ENCODE measurements at places on chromosomes 3 and 15.
A peak's percentile ranks its signal among the peaks of the same experiment; 100 is the strongest.

GRCh38 chr3:87207460-87207859 lies 19.6 kb upstream of the CHMP2B start:
- no peak overlapping the region for H3K27ac ChIP-seq
- H3K27me3 ChIP-seq, result peaks cover 13% of the 10 kb centered on the region
- no peak for DNase-seq
- H3K4me3 ChIP-seq, result no peak overlapping the region

GRCh38 chr3:125280668-125281361 lies 68.3 kb upstream of the SLC12A8 start:
- no peaks in the 10 kb centered on the region for H3K27me3 ChIP-seq
- DNase-seq, result no peak
- no peak overlapping the region for H3K27ac ChIP-seq
- peaks cover 18% of the 10 kb centered on the region for H3K36me3 ChIP-seq
- H3K4me1 ChIP-seq, result no peaks in the 10 kb centered on the region

DNA sequence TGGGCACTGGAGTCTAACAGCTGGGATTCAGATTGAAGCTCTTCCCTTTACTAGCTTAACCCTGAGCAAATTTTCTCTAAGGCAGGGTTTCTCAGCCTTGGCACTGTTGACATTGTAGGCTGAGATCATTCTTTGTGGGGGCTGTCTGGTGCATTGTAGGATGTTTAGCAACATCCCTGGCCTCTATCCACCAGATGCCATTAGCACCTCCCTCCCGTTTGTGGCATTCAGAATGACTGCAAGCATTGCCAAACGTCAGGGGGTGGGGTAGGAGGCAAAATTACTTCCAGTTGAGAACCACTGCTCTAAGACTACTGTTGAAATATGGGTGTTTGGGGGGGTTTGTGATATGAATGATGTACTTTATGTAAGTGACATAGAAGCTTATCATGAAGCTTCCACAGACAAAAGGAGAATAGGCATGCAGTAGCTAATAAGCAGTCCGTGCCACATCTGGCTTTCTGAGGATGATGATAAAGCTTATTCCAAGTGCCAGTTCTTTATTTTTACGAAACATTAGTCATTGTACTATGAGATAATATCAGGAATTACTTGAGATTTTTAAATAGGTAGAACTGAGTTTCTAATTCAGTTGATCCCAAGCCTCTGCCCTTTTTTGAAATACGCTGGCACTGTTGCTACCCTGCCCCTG lies 39.3 kb downstream of the NKIRAS1 start:
- no peak for DNase-seq
- H3K4me3 ChIP-seq, result no peak overlapping the region
- H3K4me1 ChIP-seq, result no peaks in the 10 kb centered on the region
- no peak overlapping the region for H3K27ac ChIP-seq
- no peaks in the 10 kb centered on the region for H3K27me3 ChIP-seq

- H3K4me1 ChIP-seq, result no peaks in the 10 kb centered on the region
- no peak for DNase-seq
- peaks cover 3% of the 10 kb centered on the region for H3K36me3 ChIP-seq
- no peaks in the 10 kb centered on the region for H3K27me3 ChIP-seq
- H3K27ac ChIP-seq, result no peak overlapping the region
Observed at GRCh38 chr3:143484846-143485512, 363.3 kb downstream of the SLC9A9 start.

DNA sequence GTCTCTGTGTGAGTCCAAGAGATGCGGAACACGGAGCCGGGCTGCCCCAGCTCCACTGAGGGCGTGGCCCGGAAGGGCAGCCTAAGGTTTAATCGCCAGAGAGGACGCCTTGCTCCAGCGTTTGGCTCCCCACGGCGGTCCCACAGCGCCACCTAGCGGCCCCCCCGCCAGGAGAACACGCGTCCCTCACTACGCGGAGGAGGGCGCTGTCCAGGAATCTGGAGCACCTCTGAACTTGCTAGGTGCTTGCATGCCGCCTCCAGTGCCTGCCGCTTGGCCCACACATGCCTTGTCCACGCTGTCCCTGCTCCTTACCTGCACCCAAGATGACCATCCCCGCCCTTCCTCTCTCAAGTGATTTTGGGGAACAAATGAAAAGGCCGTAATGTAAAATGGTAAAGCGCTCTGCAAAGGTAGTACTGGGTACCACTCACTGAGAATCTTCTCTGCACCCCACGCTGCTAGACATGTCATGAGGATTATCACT lies 14.4 kb upstream of the MRPS22 start:
- peaks cover 20% of the 10 kb centered on the region for H3K27me3 ChIP-seq
- peak overlapping the region; percentile 23 for H3K4me3 ChIP-seq
- H3K27ac ChIP-seq, result no peak overlapping the region
- H3K36me3 ChIP-seq, result no peaks in the 10 kb centered on the region

DNA sequence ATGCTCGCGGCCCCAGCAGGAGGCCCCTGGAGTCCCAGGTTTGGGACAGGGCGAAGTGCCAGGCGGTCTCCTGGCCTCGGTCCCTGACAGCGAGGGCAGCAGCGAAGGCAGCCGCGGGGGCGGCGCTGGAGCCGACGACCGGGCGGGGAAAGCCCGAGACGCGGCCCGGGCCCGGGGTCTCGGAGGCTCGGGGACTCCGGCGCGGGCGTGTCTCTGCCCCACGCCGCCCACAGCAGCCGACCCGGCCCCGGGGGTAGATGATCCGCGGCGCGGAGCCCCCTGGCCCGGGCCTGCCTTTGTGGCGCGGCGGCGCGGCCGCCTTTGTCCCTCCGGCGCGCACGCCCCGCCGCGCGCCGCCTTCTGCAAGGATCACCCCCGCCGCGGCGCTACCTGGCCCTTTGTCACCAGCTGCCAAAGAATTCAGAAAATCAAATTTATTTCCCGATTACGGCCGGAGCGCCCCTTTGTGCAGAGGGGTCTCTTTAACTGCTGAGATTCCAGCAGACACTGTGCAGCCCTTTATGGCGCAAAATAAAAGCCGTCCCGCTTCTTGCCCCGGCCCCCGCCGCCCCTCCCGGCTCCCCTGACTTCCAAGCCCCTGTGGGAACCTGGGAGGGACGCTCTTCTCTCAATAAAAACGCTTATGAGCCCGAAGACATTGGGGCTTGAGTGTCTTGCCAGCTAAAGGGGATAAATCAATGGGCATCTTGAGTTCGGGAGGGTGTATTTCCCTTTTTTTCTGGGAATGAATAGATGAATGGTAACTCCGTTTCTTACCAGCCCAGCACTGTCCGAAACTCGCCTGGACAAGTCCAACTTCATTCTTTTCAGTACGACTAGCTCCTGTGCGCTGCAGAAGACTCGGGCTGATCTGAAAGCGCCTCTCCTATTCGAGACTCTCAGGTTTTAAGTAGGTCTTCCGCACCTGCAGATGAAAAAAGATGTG lies 68.4 kb downstream of the HES1 start:
- peak overlapping the region; percentile 50 for H3K4me3 ChIP-seq
- H3K4me1 ChIP-seq, result peaks cover 11% of the 10 kb centered on the region
- H3K36me3 ChIP-seq, result no peaks in the 10 kb centered on the region
- no peak for DNase-seq

GRCh38 chr3:156547637-156548036 lies 7.3 kb downstream of the SSR3 start:
- DNase-seq, result no peak
- peaks cover 11% of the 10 kb centered on the region for H3K4me1 ChIP-seq
- H3K4me3 ChIP-seq, result no peak overlapping the region
- no peaks in the 10 kb centered on the region for H3K27me3 ChIP-seq
- no peak overlapping the region for H3K27ac ChIP-seq

GRCh38 chr3:98986073-98986472 lies 84.6 kb upstream of the DCBLD2 start:
- no peaks in the 10 kb centered on the region for H3K4me1 ChIP-seq
- H3K36me3 ChIP-seq, result no peaks in the 10 kb centered on the region
- H3K27me3 ChIP-seq, result no peaks in the 10 kb centered on the region
- no peak for DNase-seq

- H3K27ac ChIP-seq, result peak overlapping the region; percentile 93
- peak; percentile 53 for DNase-seq
- H3K4me1 ChIP-seq, result peaks cover 65% of the 10 kb centered on the region
- H3K4me3 ChIP-seq, result peak overlapping the region; percentile 72
- no peaks in the 10 kb centered on the region for H3K27me3 ChIP-seq
- no peaks in the 10 kb centered on the region for H3K36me3 ChIP-seq
Observed at GRCh38 chr3:195907684-195907933, 742 bp downstream of the TNK2 start.

DNA sequence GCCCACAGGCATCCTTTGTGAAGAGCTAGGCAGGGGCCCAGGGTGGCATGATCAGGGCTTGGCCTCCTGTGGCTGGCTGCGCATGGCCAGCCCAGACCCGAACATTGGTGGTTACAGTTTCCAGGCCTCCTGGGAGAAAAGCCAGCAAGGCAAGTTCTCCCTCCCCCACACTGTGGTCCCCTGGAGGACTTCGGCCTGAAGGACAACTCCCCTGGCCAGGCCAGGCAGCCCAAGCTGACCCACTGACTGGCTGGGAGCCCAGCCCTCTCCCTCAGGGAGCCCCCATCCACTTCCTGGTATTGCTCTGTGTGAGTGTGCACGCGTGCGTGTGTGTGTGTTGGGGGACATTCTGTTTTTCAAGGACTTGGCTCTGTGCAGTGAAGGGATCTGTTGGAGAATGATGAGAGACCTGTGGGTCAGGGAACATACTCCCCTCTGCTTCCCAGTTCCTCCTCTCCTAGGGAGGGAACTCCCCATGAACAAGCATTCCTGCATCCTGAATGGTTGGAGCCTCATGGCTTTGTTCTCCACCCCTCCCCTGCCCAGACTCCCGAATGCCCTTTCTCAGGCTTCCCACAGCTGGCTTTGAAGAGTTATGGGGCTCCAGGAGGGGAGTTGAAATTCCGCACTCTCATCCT lies 29.5 kb downstream of the CORO2B start:
- no peaks in the 10 kb centered on the region for H3K36me3 ChIP-seq
- no peak overlapping the region for H3K27ac ChIP-seq
- no peaks in the 10 kb centered on the region for H3K27me3 ChIP-seq

DNA sequence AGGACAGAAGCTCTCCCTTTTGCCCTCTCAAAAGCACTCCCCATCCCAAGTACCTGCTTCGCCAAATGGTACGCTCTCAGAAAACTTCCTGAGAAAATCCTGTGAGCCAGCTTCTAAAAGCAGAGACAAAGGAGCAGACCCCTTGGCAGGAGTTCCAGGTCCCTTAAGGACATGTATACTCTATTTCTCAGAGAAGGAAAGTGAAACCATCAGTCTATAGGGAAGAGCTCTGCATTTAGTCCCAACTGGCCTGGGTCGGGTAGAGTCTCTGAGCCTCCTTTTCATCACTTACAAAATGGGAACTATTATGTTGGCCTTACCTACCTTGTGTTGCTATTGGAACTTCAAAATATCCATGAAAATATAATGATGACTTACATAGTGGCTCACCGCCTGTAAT lies 19.7 kb downstream of the DAPK2 start:
- no peaks in the 10 kb centered on the region for H3K27me3 ChIP-seq
- no peaks in the 10 kb centered on the region for H3K36me3 ChIP-seq
- H3K4me3 ChIP-seq, result no peak overlapping the region
- H3K27ac ChIP-seq, result no peak overlapping the region
- no peak for DNase-seq
- no peaks in the 10 kb centered on the region for H3K4me1 ChIP-seq

DNA sequence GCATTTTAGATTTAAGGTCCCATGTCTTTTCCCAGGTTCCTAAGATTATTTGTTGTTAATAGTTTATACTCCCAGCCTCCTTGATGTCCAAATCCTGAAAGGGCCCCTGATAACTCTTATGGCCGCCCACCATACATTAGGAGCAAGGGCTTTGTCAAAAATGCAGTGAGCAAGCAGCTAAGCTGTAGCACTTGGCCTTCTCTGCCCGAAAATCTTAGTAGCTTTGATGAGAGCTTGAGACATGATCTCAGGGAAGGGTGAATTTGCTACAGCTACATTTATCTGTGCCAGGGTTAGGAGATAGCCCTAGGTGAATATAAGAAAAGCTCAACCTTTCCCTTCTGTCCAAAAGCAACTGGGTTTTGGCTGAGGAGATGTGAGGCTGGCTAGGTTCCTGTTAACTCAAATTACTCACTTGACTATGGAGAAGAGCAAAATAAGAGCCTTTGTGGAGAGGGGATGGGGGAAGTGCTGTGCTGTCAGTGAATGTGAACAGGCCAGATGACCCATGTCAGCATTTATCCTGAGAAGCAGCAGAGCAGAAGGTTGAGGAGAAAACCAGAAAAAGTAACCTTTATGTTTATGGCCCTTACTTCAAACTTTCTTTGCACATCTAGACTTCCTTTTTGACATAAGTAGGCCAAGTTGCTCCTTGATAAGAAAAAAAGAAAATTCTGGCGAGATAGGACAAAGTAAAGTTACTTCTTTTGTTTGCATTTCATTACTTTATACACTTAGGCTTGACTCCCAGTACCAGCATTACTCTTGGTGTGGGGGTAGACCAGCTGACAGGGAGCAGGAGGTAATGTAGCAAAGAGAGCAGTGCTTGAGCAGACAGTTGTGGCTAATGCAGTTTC lies 21.1 kb downstream of the MAPK6 start:
- no peaks in the 10 kb centered on the region for H3K27me3 ChIP-seq
- H3K36me3 ChIP-seq, result no peaks in the 10 kb centered on the region
- no peak overlapping the region for H3K27ac ChIP-seq

DNA sequence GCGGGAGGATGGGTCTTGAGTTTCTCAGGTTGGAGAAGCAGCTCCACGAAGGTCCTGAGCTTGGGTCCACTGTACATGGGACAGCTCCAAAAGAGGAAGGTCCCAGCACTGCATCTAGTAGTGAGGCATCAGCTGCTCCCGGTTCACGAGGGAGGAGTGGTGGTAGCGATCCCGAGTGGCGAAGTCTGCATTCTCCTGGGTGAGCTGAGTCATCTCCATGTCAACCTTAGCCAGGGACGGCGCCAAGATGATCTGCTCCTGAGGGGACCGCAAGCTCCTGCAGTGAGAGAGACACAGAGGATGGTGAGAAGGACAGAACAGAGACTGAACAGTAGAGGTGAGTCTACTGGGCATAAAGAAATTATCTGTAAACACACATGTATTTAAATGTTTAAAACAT lies 28.0 kb upstream of the HEG1 start:
- no peaks in the 10 kb centered on the region for H3K36me3 ChIP-seq
- no peak overlapping the region for H3K27ac ChIP-seq
- DNase-seq, result no peak
- no peak overlapping the region for H3K4me3 ChIP-seq

GRCh38 chr15:92848852-92849598 lies 51.1 kb upstream of the CHD2 start:
- peak overlapping the region; percentile 37 for H3K27ac ChIP-seq
- peak; percentile 75 for DNase-seq
- peak overlapping the region; percentile 6 for H3K4me3 ChIP-seq
- peaks cover 52% of the 10 kb centered on the region for H3K4me1 ChIP-seq
- H3K27me3 ChIP-seq, result no peaks in the 10 kb centered on the region

DNA sequence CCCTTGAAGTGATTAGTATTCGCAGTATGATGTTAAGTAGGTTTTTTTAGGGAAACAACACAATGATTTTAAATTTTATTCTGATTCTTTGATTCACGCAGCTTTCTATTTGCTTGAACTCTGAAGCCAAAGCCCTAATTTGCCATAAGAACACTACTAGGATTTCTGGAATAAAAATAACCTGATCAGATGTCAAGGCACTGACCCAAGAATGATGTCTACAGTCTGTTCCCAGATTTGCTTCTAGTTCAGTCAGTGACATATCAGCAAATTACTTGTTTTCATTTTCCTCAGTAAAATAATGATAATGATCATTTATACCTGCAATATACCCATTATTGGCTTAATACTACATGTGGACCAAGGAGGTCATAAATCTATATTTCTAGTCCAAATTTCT lies 179.5 kb upstream of the EIF1B start:
- no peak overlapping the region for H3K27ac ChIP-seq
- H3K4me1 ChIP-seq, result no peaks in the 10 kb centered on the region
- H3K27me3 ChIP-seq, result no peaks in the 10 kb centered on the region

GRCh38 chr3:139473155-139473771 lies 3.1 kb downstream of the RBP2 start:
- H3K4me1 ChIP-seq, result no peaks in the 10 kb centered on the region
- no peak overlapping the region for H3K4me3 ChIP-seq
- no peak overlapping the region for H3K27ac ChIP-seq
- H3K36me3 ChIP-seq, result no peaks in the 10 kb centered on the region
- H3K27me3 ChIP-seq, result no peaks in the 10 kb centered on the region
